Stimulated activated CD8-positive, alpha-beta memory T cell treated with anti-CD3 and anti-CD28 coated beads, Interleukin-4, amount 100 ng/mL, for 1 hour (primary cell): ENCODE measurements at places on chromosomes 13 and 19.

DNA sequence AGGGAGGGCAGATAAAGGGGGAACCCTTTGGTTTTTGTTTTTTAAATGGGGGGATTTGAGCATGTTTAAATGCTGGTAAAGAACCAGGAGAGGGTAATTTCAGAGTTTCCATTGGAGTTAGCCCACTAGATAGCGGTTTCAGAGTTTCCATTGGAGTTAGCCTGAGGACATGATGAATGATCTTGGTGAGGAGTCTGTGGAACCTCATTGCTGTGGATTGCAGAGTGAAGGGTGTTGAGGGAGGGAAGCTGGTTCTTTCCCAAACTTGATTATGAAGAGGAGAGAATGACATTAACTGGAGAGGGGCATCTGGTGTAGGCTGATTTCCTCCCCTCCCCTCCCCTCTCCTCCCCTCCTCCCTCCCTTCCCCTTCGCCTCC is 5.0 kb downstream of the WASF3 start:
- DNase-seq: no peak

- DNase-seq: no peak
These were observed at the start of gene TSPAN16 for GRCh38 chr19:11295665-11296245. Gene TSPAN16 (plus strand): TSS chr19:11296160. CDS start chr19:11296298, 138 bp downstream.

DNA sequence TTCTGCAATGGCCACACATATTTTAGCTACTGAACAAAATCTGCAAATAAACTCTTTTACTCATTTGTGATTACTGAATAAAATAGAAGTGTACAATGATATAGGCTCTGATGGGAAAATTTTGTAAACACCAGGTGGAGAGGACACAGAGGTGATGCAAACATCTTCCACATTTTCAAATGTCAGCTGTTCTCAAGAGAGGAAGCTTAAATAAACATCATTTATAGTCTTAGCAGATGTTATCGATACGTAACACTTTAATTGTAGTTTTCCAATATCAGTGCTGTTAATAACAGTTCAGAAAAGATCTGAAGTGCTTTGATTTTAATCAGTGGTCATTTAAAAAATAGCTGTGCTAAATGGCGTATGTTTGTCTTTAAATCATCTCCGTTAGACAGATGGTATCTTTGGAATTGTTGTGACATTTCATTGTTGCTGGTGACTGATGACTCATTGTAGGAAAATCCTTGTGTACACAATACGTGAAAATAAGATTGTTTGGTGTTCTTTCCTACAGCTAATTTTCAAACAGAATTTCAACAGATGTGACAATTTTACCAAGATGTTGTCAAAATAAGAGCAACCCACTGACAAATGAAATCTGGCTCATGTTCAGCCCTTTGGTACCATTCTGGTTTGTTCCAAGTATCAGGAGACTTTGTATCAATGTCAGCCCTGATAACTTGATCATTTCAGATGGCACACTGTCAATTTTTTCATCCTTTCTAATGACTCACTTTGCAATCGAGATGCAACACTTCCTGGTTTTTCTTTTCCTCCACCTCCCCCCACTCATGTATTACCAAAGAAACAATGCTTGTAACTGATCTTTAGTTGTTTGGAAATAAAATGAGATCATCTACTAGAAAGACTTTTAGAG is 516.0 kb downstream of the DCT start:
- DNase-seq: no peak

DNA sequence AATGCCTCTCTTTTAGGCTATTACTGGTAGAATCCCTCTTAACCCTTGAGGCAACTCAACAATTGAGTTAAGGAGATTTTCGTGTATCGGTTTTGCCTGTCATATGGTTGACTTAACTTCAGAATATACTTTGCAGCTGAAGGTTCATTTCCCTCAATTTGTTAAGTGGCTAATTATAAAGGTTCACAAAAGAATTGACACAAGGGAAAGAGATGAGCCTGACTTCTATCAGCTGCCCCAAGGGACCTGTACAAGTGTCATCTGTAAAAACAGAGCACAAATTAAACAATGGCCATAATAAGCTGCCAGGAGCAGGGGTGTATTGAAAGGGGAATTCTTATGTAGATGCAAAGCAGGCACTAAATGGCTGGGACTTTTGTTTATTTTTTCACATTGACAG is 334.8 kb upstream of the OBI1 start:
- no peak for DNase-seq

- DNase-seq: no peak
These were observed 183.2 kb upstream of the GPR12 start for GRCh38 chr13:26943748-26944147.

DNA sequence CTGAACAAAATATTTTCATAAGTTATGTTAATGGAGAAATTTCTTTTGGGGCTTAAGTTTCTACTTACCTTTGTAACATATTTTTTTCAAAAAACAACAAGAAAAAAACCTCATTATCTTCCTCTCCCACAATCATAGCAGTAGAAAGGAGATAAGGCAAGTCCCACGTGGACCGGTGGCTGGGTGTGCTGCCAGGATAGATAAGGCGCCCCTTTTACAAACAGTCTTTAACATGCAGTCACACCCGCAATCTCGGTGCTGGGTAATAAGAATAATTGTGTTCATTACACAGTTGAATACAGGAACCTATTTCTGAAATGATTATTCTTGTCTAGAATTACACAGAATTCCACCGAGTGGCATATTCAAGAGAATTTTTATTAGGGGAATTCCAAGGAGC is 1202.3 kb downstream of the UQCRFS1 start:
- DNase-seq: no peak
